ENCODE measurements at places on chromosomes 12 and 14.
A peak's percentile ranks its signal among the peaks of the same experiment; 100 is the strongest.

DNA sequence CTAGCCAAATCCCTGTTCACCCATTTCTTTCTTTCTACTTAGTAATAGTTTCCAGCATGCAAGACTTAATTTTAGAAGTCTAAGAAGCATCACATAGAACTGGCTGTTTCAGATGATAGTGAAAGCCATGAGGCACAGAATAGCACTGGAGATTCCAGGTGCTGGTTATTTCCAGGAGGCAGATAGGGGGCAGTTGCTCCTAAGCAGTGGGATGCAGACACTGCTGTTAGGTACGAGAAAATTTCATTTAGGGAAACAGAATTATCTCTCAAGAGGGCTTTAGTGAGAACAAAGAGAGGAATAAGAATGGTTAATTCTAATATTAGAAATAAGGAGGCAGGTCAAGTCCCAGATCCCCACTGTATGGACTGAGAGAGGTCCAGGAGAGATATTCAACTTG, 3.6 kb upstream of the MDGA2 start:
- DNase-seq = no peak

DNA sequence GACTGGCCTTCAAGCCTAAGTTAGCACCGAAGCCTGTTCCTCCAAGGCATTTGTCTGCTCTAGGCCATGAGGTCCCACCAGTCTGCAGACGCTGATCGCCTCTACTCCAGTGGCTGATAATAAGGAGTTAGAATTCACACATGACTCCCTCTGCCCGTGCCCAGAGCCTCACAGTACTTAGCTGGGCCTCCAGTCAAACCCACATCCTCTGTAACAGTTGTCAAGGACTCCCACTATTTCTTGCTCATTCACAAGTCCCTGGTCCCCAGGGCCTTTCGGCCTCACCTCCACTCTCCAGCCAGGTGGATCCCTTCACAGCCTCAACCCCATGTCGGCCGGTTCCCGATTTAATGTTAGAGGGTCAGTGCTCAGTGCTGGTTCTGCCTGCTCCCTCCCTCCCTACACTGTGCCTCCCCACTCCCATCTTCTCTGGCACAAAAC, 6.3 kb upstream of the KRT5 start:
- no peak for DNase-seq

GRCh38 chr12:48286665-48287064, 64.1 kb downstream of the ZNF641 start:
- DNase-seq = no peak

DNA sequence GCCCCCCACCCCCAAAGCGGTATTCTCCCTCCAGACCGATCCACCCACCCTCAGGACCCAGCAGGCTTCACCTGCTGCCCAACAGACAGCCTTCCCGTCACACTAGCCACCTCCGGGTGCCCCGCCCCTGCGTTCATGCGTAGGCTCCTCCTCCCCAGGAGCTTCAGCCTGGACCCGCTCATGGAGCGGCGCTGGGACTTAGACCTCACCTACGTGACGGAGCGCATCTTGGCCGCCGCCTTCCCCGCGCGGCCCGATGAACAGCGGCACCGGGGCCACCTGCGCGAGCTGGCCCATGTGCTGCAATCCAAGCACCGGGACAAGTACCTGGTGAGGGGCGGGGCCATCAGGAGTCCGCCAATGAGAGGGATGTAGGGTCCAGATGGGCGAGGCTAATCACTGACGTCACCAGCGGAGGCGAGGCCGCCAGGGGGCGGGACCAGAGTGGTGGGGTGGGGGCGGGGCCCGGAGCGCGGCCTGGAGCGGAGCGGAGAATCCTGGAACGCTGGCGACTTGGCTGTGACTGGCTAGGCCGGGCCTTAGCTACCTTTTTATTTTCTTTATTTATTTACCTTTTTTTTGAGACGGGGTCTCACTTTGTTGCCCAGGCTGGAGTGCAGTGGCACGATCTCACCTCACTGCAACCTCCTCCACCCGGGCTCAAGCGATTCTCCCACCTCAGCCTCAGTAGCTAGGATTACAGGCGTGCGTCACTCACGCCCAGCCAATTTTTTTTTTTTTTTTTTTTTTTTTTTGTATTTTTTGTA, 4.4 kb downstream of the TNS2 start:
- peak; percentile 87 for DNase-seq

DNA sequence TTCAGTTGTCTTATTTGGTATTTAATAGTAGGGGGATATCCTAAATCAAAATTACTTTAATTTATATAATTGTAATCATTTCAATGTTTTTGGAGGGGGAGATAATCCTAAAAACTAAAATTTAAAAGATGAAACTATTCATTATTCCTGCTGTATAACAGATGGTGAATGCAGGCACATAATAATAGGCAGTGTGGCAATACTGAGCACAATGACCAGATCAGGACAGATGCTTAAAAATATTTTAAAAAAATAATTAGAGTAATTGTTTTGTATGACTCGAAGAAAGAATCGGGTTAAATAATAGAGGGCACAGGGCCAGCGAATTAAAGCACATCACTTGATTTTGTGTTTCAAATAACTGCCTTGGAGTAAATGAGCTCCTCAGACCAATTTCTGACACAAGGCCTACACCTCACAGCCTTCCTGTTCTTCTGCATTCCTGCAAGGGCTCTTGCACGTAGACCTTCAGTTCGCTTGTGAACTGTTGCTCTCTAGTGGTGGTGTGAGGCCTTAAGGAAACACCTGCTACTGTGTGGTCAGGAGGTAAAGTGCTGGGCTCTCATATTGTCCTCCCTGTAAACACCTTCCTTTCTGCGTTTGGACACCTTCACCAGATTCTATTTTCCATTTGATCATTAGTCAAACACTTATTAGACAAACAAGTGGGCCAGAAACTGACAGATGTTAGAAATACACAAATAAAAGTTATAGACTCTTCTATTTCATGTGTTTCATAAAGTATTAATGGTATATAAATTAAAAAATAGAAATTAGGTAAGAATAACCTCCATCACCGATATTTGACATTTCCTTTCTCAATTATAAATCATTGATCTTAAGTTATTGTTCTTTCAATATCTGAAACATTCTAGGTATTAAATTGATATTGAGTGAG, 29.3 kb upstream of the KLRF1 start:
- DNase-seq = peak; percentile 27

GRCh38 chr12:63766498-63766897, 13.2 kb upstream of the RXYLT1 start:
- no peak for DNase-seq

- peak; percentile 66 for DNase-seq
Observed at GRCh38 chr12:54560374-54560858, 11.0 kb downstream of the PDE1B start.

DNA sequence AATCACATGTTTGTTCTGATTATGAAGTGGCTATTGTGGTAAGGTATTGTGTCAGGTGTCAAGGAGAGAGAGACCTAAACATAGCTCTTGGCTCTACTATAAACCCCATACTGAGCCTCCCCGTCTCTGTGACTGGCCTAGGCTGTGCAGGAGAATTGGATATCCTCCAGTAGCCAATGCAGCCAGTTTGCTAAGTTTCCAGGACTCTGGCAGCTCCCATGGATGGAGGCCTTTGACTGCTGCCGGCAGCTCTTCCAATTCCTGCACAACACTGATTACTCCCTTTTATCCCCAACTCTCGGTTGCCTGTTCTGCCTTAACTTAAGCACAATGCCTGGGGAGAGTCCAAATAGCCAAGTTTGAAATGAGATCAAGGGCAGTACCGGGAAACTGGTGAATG, 59.3 kb downstream of the ABCC9 start:
- no peak for DNase-seq

- peak; percentile 53 for DNase-seq
Observed at GRCh38 chr12:68675101-68675842, 11.5 kb upstream of the NUP107 start.
